ENCODE measurements at places on chromosomes 12 and 14.

GRCh38 chr14:80973931-80974641, 18.7 kb downstream of the TSHR start:
- no peak for DNase-seq

DNA sequence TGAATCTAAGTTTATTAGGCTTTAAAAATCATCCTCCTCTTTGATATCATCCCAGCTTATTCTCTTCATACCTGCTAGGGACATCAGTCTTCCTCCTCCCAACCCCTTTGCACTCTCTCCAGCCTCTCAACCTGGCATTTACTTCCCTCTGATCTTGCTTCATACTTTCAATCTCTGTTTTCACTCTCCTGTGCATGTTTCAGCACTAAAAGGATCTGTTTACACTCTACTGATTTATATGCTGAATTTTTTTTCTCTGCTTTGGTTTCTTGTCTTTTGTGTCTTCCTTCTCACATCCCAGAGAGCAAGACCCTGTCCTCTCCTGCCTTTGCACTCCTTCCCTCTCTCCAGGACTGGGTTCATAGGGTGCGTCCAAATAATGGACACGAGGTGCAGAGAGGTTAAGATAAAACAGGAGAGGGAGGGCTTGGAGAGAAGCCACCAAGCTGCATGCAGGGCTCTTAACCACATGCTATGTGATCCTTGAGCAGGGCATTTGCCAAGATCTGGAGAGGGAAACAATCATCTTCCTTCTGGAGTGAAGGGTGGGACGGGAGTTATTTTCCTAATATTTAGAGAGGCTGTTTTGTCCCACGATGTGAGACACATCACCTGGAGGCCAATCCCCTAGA, 3.0 kb upstream of the CISTR start:
- DNase-seq = no peak

GRCh38 chr12:45532113-45532512, 197.4 kb upstream of the ARID2 start:
- DNase-seq = no peak

- no peak for DNase-seq
These were observed 1159.2 kb upstream of the TMEM132C start for GRCh38 chr12:127107744-127108143.

GRCh38 chr12:112304436-112304835, 77.8 kb downstream of the HECTD4 start:
- DNase-seq = no peak
